ENCODE measurements at places on chromosomes 7 and 10.

DNA sequence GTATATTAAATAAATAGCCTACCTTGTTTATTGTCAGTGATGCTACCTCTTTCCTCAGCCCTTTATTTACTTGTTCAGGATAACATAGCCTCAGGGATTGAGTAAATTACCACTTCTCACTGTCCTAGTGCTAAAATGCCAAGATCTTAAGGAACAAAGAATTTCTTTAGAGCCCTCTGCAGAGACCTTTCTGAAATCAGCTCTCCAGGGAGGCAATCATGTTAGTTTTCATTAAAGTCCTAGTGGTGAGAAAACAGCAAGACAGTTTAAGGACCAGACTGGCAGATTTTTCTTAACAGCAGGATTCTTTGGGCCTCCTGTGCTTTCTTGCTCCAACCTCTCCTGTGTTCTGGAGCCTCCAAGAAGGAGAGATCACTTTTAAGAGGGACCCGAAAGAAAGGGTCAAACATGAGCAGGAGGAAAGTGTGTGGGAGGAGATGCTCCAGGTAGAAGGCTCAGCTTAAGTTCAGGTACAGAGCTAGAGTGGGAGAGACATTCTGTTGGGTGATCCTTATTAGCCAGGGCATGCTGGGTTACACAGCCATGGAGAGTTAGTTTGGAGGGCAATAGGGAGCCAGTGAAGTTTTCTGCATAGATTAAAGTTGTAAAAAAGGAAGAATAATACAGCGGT is 1.2 kb upstream of the PLCE1 start:
- no peak for DNase-seq

DNA sequence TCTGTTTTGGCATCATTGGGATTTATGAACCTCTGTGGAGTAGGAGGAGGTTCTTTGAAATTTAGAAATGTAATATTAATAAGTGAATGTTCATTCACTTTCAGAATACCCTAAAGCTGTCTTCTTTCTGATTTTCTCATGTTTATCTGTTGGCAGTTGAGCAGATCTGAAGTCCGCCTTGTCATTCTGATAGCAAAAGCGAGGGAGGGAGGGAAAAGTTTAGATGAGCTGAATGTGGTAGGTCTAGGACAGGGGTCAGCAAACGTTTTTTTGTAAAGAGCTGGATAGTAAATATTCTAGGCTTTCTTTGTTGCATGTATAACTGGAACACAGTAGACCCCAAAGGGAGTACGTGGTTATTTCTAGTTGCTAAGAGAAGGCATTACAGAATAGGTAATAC is 94.4 kb upstream of the GATA3 start:
- DNase-seq, result no peak

GRCh38 chr7:157013602-157014549 is 3.4 kb upstream of the MNX1 start:
- no peak for DNase-seq

- no peak for DNase-seq
Observed at GRCh38 chr7:131642429-131642828, 86.0 kb upstream of the PODXL start.

GRCh38 chr10:127787873-127788272 is 50.9 kb downstream of the FOXI2 start:
- DNase-seq, result no peak

Data from CD4-positive, alpha-beta T cell treated with Interleukin-21 for 1 hour (primary cell).